HEK293T (cell line): ENCODE measurements at places on chromosomes 13 and 19.

DNA sequence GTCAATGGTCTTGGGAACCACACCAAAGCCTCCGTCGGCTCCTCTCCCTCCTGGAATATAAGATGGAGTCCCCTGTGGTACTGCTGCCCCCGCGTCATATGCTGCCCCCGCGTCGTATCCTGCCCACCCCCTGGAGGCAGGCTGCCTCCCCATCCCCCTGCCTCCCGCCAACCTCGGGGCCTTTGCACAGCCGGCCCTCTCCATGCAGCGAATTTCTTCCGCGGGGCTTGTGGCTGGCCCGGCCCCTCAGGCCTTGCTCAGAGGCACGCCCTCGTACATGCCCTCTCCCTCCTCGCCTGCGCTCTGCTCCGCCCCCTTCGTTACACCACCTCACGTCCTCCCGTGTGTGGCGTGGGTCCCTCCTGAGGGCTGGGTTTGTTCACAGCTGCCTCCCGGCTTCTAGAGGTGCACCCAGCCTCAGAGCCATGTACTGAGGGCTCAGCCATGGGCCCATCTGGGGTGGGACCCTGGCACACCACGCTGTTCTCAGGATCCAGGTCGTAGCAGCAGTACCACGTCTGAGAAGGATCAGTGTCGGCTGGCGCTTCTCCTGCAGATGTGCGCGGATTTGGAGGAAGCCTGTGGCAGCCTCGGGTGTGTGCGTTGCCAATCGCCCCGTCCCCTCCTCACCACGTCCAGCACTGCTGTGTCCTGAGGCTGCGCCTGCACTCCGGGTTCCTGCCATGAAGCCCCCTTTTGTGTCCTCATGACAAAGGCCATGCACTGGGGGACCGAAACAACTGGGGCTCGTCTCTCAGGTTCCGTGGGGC lies 47.7 kb downstream of the MCF2L start:
- DNase-seq: no peak

DNA sequence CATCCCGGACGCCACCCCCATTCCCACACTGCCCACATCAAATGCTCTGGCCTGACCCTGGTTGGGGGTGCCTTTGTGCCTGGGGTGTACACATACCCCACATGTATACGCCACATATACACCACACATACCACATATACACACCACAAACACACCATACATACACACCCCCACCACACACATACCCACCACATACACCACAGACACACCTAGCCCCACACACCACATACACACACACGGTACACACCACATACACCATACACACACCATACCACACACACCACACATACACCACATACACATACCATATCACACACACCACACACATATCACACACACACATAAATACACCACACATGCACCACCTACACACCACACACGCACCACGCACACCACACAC lies 10.2 kb downstream of the ERFL start:
- no peak for DNase-seq

DNA sequence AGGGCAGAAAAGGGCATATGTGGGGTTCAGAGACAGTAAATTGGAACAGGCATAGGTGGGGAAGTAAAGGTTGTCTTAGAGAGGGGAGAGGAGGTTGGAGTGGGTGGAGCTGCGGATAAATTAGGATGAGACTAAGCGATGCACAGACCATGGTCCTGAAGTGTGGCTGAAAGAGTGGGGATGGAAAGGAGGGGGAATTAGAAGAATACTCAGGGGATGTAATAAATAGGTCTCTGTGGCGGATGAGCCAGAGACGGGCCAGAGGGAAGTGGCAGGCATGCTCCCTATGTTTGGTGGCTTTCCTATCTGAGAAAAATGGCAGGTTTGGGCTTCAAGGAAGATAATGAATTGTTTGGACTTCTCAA lies 123.4 kb downstream of the OLFM4 start:
- DNase-seq: no peak

- DNase-seq: no peak
Measured at GRCh38 chr19:16562608-16563025, 9.6 kb downstream of the SLC35E1 start.

- DNase-seq: no peak
Measured at GRCh38 chr19:30281906-30282305, 90.3 kb upstream of the ZNF536 start.

- no peak for DNase-seq
Measured at GRCh38 chr19:46785980-46786235, 2.5 kb downstream of the SLC1A5 start.

DNA sequence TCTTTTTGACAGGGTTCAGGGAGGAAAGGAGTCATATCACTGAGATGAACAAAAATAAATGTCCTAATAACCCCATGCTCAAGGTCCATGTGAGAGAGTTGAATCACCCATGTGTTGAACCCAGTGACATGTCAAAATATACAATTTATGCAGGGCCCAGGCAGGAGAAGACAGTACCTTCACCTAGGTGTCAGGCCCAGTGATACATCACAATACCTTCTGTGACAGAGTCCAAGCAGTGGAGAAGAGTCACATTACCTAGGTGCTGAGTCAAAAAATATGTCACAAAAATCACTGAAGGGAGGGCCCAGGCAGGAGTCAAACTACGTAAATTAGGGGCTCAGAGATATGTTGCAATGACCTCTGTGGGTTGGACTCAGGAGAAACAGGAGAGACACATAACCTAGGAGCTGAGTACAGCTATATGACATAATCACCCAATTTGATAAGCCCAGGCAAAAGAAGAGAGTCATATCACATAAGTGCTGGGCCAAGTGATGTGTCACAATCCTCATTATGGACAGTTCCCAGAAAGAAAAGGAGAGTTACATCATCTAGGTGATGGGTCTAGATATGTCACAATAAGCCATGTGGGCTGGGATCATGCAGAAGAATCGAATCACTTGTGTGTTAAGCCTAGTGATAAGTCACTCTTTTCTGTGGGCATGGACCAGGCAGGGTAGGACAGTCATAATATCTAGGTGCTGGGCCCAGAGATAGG lies 13.8 kb upstream of the ZNF724 start:
- no peak for DNase-seq

DNA sequence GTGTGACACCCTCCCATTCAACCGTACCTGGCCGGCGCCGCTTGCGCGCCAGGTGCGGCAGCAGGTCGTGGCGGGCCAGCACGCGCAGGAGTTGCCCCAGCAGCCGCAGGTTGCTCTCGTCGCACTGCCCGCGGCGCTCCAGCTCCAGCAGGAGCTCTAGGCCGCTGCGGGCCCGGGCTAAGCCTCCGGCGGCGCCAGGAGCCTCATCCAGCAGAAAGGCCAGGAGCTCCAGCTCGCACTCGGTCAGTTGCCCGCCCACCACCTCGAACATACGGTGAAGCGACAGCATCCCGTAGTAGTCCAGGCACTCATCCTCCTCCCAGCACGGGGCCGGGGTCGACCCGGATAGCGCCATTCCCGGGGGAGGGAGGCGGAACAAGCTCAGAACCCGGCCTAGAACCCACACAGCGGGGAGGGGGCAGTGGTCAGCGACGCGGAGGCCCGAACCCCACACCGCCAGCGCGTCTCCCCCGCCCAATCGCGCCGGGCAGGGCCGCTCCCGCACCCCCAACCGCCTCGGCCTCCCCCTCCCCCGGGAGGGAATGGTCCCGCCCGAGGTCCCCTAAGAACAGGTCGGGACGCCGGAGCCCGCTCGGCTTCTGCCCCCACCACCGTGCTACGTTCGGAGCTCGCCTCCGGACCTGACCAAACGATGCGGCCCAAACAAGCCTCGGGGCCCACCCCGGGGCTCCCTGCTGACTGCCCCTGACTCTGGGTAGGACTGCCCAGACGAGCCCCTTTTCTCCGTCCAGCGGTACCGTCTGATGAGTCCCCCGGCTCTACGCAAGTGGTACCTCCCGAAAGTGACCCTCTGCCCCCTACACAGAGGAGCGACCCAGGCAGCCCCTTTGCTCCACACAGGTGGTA lies 591 bp downstream of the DEDD2 start:
- DNase-seq: peak; percentile 44

DNA sequence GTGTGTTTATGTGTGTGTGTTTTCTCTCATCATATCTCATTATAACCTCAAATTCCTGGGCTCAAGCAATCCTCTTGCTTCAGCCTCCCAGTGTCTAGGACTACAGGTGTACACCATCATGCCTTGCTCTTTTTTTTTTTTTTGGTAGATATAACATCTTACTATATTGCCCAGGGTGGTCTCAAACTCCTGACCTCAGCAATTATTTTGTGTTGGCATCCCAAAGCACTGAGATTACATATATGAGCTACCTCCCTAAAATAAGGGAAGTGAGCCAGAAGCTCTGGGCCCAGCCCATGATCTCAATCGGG lies 448 bp upstream of the ZNF543 start:
- DNase-seq: no peak

DNA sequence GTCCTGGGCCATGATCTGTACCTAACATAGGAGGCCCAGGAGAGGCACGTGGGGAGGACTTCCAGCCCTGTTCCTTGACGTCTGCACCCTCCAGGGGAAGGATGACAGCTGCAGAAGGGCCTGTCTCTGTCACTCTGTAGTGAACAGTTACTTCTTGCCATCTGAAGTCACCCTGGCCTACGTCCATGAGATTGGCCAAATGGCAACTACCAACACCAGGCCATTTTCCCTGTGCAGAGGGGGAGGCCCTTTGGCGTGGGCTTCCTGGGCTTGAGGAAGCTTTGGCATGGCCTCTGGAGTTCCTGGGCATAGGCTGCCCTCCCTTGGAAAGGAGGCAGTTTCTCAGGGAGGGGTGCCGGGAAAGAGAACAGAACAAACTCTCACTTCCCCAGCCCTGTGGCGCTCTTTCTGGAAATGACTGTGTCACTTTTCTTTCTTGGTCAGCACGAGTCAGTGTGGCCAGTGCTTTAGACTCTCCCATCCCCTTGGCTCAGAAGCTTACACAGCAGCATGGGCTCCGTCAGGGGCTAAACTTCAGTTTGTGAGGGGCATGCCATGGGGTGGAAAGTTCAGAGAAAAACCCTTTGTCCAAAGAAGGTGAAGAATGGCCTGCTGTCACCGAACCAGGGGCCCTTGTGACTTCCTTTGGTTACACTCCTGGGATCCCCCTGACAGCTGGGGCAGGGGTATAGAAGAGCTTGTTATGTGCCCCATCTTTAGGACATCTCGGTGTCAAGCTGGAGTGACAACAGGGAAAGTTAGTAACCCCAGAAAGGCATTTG lies 5.3 kb downstream of the CARM1 start:
- DNase-seq: no peak

DNA sequence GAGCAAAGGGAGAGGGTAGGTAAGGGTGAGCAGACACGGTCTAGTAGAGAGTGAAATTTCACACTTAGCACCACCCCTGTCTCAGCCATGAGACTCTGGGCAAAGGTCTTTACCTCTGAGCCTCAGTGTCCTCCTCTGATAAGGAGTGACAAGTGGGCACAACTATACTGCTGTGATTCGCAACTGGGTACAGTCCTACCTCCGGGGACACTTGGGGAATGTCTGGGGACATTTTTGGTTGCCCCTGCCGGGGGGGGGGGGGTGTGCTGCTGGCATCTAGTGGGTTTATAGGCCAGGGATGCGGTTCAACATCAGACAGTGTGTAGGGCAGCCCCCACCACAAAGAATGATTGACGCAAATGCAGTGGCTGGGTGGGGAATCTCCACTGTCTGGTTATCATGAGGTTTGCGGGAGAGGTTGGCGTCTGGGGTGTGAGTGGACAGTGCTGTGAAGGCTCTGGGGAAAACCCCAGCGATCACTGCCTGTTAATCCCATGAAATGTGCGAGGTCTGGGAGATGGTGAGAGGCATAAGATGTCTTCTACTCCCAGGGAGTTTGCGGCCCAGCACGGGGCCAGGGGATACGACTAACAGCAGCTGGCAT lies 4.3 kb downstream of the NACC1 start:
- no peak for DNase-seq

GRCh38 chr13:72384879-72385278 lies 342.6 kb downstream of the MZT1 start:
- no peak for DNase-seq

- no peak for DNase-seq
Measured at GRCh38 chr19:39154100-39154628, 28.6 kb downstream of the PAK4 start.

DNA sequence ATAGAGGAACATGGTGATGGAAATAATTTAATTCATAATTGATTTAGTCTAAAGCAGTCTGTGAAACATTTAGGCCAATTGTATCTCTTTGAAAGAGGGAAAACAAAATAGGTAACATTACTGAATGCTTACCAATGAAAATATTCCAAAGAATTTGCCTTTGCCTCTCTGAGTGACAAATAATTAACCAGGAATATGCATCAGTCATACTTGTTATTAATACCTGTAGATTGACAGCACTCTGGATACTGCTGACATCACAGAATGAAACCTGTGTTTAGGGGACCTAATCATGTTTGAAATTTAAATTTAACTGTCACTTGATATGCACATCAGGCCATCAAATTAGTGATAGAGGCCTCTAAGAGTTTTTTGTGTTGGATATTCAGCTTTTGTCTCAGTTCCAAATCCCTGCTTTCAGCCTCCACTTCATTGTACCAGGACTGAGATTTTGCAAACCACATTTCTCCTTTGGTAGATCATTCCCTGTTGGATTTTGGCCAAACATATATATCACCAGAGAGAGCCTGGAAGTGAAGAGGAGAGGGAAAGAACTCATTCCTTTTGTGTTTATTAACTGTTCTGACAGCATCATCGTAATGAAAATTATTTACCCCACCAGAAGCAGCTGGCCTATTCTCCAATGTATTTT lies 64.8 kb upstream of the KLHL1 start:
- DNase-seq: no peak

DNA sequence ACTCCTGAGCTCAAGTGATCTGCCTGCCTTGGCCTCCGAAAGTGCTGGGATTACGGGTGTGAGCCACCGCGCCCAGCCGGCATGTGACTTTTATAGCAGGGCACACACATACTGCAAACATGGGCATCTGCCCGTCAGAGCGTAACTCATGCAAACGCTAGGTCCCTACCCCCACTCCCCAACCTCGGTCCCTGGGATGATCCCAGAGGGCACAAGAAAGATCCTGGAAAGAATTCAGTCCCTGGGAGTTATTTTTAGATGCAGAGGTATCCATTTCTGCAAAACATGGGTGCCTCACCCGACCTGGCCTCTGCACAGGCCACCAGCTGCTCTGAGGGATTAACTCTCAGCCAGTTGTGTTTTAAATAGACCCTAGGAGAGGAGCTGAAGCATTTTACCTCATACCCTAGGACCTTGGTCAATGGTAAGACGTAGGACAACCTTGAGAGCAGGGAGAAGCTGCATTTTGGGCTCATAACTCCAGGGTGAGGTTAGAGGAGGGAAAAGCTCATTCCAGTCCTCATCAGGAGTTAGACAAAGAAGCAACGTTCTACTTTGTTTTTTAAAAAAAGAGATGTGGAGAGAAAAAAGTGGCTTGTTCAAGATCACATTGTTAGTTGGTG lies 10.8 kb downstream of the TMEM38A start:
- no peak for DNase-seq

- no peak for DNase-seq
Measured at GRCh38 chr19:29631450-29631849, 25.4 kb downstream of the POP4 start.

GRCh38 chr13:30364876-30365275 lies 57.4 kb upstream of the UBE2L5 start:
- no peak for DNase-seq

- no peak for DNase-seq
Measured at GRCh38 chr19:39098365-39099269, 14.4 kb downstream of the ACP7 start.
